T-helper 9 cell (primary cell): ENCODE measurements at places on chromosomes 12 and 14.

- no peak for DNase-seq
Measured at GRCh38 chr12:89774645-89775044, 66.0 kb upstream of the ATP2B1 start.

DNA sequence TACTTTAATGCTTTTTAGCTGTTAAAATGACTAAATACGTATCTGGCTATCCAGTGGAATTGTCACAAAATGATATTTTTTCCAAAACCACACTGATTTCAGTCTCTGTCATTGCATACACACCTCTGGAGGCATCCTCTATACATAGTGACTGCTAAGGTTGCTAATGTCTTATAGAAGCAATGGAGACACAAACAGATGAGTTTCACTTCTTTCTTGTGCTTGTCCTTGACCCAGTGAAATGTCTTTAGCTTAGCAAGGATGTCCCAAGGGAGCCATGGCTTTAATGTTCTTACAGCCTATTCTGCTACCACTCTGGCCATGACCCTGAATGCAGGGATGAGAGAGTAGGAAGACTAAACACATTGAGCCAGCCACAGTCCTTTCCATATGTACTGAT, 90.3 kb downstream of the TPH2 start:
- DNase-seq: no peak

DNA sequence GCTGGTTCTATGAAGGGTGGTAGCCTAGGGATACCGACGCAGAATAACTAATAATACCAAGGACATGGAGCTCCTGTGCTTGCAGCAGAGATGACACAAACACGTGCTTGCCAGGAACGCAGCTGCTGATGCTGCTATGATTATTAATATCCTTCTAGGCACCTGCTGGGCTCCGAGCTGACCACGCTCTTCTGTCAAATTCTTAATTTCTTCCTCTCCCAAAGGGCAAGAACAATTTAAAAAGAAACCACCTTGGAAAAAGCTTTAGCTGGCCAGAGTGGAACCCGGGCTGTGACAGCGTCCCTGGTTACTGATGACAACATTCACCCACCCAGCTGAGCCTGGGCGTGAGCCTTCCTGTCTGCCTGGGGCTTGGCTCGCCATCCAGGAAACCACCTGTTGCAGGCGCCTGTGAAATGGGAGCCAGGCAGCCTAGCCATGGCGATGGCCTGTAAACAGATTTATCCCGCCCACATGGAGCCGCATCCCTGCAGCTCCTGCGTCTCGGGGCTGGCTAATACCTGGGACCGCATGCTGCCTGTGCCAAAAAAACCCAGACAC, 28.8 kb downstream of the CLMN start:
- no peak for DNase-seq

- no peak for DNase-seq
Measured at GRCh38 chr14:36519431-36520321, at the start of gene NKX2-1. NKX2-1 (minus strand) TSS chr14:36520232; CDS start chr14:36520129, 103 bp downstream.

DNA sequence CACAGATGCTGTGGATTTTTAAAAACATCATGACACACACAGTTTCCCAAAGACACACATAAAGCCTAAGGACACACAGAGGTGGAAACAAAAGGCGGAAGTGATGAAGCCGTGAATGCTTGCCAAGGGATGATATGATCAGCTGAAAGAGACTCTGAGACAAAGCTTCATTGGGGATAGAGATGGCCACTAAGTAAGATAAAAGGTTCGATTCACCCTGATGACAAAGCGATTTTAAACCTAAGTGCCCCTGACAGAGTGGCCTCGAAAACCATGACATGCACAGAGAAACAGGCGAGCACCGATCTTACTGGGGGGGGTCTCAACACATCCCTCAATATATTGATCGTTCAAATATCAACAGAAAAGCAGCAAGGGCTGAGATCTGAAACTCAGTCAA, 20.3 kb upstream of the EIF5 start:
- DNase-seq: no peak

DNA sequence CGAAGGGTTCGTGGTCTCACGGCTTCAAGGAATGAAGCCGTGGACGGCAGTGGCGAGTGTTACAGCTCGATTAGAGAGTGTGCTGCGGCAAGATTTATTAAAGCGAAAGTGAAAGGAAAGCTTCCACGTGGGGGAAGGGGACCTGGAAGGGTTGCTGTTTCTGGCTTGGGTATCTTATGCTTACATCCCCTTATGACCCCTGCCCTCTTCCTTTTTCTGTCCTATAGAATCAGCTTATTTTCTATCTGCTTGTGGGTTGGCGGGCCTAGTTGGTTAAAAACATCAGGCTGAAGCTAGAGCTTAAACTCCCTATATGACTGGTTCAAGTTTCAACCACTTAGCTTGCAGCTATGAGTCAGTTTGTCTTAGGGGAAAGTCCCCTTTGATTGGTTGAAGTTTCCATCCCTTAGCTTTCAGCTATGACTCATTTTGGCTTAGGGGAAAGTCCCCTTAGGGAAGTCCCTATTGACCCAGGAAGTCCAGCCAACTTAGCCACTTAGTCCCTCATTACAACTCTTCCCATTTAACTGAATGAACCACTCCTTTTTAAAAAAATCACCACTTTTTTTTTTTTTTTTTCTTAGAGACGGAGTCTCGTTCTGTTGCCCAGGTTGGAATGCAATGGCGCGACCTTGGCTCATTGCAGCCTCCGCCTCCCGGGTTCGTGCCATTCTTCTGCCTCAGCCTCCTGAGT, 1494.7 kb upstream of the TMEM132C start:
- DNase-seq: peak; percentile 10

DNA sequence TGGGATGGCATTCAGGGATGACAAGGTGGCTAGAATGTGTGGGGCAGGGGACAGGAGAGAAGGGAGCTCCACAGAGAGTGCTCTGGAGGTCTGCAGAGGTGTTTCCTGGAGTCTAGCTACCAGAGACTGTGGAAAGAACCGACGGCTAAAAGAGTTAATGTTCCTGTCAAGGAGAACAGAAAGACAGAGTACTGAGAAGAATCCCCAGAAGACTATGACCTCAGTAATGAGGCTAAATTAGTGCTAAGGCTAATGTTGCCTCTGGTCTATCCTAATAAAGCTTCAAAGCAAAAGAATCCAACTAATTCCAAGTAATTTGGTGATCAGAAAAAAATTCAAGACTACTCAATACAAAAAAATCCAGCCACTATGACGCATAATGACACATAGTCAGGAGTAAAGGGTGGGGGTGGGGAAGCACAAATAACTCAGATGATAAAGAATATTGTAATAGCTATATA, 44.7 kb downstream of the FERMT2 start:
- no peak for DNase-seq

DNA sequence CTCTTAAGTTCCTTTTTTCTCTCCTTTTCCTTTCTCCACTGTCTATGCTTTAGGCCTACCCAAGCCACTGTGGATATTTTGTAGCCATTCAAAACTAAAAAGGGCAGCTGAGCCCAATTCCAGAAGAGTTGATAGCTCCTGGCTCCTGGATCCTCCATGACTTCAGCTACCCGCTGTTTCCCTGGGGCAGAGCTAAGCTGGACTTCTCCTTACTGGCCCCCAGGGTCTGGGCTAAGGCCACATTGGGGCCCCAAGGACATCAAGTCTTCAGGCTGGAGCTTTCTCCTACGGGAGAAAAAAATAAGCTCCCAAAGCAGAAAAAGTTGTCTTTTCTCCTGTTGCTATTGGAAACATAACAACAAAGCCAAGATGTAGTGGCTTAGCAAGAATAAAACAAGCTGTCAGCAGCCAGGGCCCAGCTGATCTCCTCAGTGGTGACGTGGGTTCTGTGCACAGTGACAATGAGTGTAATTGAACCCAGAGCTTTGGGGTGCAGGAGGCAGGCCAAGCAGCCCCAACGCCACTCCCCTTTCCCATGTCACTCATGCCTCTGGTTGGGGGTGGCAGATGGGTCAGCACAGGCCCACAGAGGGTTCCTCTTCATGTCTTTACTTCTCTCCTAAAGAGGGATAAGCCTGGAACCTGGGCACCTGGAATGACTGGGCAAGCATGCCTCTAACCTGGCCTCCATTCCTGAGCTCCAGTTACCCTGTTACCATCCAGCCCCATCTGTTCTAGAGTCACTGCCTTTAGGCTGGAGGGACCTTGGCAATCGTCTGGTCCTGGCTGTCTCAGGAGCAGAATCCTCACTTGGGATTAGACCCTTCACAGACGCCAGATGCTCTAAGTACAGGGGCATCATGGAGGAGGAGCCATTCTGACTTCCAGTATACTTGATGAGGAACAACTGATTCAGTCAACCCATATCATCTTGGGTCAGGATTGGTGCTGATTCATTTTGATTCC, 171.2 kb downstream of the ZFP36L1 start:
- DNase-seq: no peak

- DNase-seq: no peak
Measured at GRCh38 chr12:23906329-23906728, 43.1 kb downstream of the SOX5 start.

- no peak for DNase-seq
Measured at GRCh38 chr12:112573141-112573540, 154.4 kb downstream of the PTPN11 start.

GRCh38 chr12:25705261-25705660, 152.2 kb upstream of the LMNTD1 start:
- DNase-seq: no peak

DNA sequence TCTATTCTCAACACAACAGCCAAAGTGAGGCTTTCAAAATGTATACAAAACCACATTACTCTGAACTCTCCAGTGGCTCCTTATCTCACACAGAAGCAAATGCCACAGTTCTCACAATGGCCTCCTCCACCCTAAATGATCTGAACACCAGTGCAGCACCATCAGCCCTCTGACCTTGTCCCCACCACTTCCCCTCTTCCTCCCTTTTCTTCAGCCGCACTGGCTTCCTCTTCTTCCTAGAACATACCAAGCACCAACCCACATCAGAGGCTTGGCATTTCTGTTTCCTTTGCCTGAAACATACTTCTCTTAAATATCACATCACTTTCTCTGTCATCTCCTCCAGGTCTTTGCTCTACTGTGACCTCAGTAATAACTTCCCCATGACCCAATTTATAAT, 66.3 kb downstream of the GPR135 start:
- DNase-seq: no peak

DNA sequence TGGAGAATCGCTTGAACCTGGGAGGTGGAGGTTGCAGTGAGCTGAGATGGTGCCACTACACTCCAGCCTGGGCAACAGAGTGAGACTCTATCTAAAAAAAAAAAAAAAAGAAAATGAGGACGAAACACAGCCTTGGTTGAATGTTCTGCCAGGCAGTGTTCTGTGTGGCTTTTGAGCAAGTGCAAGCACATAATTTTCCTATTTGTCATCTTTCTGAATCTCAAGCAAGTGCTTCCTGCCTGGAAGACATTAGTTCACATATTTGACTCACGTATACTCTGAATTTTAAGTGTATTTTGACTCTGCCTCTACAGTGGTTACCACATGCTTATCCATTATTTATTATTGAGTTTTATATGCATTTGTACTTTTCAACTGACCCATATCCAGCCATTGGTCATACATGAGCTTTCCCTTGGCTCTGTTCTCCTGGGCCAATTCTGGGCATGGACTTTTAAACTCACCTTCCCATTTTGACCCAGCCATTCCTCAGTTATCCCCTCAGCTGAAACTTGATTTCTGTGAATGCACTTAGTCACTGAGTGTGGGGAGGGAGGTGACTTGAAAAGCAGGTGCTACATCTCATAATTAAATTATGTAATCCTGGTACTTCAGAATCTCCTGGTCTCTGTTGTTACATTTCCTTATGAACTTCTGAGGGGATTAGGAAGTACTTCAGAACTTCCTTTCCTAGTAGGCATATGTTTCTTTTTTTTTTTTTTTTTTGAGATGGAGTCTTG, 8.1 kb downstream of the OR10G2 start:
- no peak for DNase-seq

- no peak for DNase-seq
Measured at GRCh38 chr12:100553936-100554335, 19.5 kb upstream of the GAS2L3 start.

- DNase-seq: no peak
Measured at GRCh38 chr14:22955702-22956569, 954 bp downstream of the HAUS4 start.

DNA sequence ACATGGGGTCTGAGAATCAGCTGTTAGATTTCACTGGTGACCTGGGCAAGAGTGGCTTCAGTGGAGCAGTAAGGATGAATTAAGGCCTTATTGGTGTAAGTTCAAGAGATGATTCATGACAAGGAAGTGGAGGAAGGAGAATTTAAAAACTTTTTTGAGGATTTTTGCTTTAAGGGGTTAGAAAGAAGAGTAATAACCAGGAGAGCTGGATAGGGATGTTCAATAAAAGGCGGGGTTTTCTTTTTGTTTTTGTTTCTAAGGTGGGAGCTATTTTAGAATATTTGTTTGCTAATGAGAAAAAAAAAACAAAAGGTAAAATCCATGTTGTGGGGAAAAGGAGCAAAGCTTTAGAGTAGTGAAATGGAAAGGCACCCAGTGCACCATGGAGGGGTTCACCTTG, 15.2 kb upstream of the TUBA1B start:
- no peak for DNase-seq

DNA sequence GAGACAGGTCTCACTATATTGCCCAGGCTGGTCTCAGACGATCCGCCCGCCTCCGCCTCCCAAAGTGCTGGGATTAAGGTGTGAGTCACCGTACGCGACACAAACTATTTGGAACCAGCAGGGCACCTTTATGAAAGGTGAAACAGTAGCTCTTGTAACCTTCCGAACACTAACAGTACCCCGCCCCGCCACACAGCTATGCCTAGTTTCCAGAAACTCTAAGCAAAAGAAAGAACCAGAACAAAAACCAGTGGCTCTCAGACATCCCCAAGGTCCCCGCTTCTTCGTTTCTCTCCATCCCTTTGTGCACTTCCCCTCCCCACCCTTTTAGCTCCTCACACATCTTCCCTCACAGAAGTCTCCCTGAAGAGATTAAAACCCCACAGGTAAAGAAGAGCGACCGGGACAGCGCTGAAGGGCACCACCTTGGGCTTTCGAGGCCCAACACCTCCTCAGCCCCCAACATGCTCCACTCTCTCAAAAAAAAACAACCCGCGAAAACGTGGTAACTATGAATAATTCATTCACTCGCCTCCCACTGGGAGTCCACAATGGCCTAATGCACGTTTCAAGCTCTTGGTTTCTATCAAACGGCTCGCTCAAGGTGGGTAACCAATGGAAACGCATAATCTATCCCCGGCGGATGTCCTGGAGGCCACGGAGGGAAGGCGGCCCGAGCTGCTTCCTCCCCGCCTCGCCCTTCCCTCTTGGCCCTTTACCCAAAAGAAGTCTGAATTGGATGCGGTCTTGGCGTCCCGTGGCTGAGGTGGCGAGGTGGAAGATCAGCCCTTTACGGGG, 877 bp downstream of the BAG5 start:
- peak; percentile 17 for DNase-seq

GRCh38 chr12:113468365-113469223, 3.1 kb downstream of the LHX5 start:
- no peak for DNase-seq
